ENCODE measurements at places on chromosomes 11 and 22.

- DNase-seq = no peak
Observed at GRCh38 chr11:1733009-1733715, 17.2 kb downstream of the IFITM10 start.

DNA sequence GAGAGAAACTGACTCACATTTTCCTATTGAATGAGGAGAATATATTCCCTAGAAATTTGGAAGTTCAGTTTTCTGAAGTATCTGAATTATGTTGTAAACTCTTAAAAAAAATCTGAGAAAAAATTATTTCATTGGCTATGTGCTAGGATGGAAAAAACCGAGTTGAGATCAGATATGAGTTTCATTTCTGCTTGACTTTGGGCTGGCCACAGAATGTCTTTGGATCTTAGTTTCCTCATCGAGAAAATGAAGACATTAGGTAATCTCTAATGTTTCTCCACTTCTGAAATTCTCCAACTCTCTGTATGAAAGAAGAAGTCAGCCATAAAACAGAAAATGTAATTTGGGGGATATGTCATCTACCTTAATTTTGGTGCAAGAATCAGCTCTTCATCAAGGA, 28.8 kb downstream of the SLN start:
- DNase-seq = no peak

DNA sequence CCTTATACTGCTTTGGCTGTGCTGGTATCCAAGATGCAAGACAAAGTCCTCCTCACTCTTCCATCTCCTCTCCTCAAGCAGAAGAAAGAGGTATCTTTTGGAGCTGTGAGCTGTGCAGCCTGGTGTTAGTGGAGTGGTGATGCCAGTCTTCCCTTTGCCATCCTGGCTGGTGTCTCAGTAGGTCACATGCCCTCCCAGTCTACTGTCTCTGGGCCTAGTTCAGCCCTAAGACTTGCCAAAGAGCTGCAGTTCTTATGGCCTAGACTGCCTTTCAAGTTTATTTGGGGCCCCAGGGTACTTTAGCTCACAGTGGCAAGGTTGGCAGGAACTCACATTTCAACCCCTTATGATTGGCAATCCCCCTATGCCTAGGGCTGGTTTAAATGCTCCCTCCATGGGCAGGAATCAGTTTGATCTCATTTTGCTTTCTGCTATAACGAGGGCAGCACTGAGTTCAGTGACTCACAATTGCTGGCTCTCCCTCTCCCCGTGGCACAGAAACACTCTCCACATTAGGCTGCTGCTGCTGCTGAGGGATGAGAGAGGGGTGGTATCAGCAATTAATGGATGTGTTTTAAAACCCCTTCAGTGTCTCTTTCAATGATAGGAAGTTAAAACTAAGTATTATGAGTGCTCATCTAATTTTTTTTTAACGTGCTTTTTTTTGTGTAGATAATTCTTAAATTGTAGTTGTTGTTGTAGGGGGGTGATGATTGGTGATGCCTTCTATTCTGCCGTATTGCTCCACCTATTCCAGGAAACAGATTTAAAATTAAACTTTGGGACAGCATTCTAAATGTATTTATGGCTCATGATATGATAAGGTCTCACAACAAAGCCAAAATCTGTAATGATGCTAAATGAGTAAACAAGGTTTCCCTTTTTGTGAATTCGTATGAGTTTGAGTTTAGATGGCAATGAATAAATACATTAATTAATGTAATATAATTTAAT, 1295.0 kb downstream of the JRKL start:
- no peak for DNase-seq

GRCh38 chr11:29009426-29009825, 901.2 kb downstream of the METTL15 start:
- no peak for DNase-seq

GRCh38 chr22:39244496-39245129, at the start of gene PDGFB:
TSS of gene PDGFB (minus strand) at chr22:39244982. CDS start at chr22:39243963, 1,019 bp downstream.
- DNase-seq = no peak

DNA sequence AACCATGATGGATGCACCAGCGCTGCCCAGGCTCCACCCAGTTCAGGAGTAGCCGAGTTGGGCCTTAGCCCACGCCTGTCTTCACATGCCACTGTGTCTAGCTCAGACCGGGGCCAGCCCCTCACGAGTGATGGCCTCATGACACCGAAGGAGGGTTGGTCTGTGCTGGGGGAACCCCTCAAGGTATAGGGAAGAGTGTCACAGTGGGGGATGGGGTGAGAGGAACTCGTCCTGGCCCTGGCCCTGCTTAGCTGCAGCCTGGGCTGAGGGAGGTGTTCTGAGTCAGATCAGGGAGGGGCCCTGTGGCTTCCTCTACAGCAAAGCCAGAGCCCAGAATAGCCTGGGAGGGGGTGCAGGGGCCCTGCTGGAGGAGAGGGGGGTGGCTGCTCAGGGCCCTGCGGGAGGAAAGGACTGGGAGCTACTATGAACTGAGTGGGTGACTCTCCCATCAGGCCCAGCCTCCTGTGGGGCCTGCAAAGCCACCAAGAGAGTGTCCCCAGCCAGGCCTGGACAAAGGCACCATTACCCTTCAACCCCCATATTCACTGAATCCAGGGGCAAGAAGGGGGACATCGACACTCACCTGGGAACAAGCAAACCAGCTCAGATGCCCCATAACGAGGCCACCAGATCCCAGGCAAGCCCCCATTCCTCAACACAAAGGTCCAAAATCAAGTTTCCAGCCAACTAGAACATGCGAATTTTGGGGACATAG, 41.2 kb downstream of the IGLL5 start:
- DNase-seq = peak; percentile 51

DNA sequence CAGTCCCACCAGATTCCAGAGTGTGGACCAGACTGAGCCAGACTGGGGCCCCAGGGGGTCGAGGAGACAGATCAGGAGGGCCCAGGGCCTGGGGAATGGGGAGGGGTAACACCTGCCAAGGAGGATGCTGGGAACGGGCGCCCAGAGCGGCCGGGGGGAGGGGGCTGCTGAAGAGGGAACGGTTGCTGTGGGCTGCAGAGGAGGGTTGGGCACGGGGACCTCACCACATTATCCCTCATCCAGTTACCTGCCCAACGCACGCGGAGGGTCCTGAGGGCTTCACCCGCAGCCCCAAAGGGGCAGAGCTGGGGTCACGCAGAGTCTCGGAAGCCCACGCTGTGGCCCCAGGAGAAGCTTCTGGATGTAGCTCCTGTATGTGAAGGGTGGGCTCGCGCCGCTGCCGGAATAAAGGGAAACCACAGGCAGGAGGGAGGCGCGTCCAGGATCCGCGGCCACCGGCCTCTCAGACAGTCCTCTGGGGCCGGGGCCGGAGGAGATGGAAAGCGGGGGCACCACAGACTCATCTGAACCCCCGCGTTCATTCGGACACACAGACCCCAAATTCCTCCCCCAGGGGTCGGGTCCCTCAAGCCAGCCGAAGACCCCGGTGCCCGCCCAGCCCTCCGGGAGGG, 866 bp upstream of the SELENOO start:
- no peak for DNase-seq

GRCh38 chr11:69250186-69251056, 43.5 kb upstream of the MYEOV start:
- no peak for DNase-seq

DNA sequence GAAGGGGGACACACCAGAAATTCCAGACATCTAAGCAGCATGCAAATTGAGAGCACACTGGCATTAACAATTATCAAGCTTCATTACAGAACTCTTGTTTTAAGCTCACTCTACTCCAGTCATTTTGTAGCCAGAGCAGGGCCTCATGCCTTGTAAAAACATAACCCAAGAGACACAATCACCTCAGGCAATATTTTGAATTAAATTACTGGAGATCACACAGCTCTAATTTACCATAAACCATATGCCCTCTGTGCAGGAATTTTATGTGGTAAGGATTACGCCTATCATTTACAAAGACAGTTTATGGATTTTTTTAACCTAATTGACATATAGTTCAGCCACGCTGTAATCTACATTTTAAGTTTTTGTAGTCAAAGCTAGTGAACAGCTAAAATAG, 414.1 kb upstream of the DDI1 start:
- no peak for DNase-seq

GRCh38 chr11:66869567-66869870, 12.7 kb downstream of the LRFN4 start:
- DNase-seq = no peak

Measured in CD4-positive, alpha-beta memory T cell (primary cell).